ENCODE measurements at places on chromosomes 3 and 15.

DNA sequence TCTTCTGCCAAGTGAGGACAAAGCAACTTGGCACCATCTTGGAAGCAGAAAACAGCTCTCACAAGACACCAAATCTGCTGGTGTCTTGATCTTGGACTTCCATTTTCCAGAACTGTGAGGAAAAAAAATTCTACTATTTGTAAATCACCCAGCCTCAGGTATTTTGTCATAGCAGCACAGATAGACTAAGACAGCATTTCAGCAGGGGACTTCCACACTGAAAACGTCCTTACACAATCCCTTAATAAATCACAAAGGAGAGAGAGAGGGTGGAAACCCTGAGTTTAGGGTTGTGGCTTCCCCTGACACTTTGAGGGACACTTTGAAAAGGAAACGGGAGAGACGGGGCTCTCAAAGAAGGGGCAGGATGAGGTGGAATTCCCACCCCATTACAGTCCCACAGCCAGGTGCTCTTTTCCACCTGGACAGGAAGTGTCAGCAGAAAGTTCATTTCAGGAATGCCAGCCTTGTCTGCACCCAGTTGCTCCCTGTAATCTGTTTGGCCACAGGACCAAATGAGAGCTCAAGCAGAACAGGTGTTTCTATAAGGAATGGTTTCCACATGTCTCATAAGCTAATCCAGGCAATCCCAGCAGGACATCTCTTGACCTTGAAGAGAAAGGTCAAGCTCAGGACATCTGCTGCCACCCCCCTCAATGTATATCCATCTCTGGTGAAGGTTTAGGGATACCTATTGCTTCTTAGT, 51.3 kb downstream of the MYLK start:
- no peak for DNase-seq

DNA sequence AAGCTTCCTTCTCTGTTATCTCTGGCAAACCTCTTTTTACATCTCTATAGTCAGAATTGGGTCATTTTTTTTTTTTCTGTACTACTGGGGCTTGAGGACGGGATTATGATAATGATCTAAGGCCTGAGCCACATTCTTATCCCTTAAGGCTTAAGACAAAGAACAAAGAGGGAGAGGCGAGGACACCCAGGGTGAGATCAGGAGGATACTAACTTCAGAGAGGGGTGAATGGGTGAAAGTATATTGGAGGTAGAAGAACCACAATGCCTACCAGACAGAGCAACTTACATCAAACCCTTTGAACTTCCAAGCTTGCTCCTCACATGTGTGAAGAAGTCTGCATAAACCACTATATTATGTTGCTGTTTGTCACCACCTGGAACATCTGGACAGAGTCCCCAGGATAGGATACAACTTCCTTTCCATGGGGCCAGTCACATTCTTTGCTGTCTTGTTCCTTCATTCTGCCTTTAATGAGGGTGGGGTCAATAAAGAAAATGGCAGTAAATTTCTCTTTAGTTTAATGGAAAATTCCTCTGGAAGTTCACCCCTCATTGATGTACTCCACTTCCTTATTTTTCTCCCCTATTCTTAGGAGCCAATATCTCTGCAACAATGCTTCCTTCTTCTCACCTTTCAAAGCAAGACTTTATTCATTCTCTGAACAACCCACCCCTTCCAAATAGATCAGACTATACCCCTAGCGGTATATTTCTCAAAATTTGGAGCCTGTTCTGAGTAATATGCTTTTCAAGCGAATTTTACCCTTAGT, 9.1 kb upstream of the PDCD6IP start:
- no peak for DNase-seq

DNA sequence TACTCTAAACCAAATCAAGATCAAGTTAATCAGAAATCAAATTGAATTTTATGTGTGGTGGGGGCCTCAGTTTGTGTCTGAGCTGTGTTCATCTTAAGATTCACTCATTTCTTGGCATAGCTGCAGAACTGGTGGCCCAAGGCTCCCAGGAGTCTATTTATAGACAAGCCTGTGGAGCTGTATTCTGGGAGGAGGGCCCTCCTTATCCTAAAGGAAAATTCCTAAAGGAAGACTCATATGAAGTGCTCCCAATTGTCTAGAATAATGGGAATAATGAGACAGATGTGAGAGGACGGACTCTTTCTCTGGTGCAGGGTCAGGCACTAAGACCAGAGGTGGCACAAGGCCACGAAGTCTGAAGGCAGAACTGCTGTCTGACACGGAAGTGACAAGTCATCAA, 38.9 kb downstream of the C3orf85 start:
- no peak for DNase-seq

DNA sequence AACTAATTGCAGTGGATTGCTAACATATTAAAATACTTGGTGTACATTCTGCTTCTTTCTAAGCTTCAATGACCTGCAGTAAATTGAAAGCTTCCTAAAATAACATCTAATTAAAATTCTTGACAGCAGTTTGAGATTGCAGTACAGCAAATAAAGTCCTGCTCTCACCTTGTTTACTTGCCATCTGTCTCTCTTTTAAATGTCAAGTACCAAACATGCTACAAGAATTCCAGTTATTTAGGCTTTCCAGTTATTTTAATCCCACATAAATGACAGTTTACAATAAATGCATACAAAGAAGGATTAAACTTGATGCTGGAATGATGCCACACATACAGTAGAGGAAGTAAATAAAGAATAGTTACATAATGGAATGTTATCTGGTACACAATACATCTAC, 33.2 kb downstream of the CBLB start:
- DNase-seq: no peak

DNA sequence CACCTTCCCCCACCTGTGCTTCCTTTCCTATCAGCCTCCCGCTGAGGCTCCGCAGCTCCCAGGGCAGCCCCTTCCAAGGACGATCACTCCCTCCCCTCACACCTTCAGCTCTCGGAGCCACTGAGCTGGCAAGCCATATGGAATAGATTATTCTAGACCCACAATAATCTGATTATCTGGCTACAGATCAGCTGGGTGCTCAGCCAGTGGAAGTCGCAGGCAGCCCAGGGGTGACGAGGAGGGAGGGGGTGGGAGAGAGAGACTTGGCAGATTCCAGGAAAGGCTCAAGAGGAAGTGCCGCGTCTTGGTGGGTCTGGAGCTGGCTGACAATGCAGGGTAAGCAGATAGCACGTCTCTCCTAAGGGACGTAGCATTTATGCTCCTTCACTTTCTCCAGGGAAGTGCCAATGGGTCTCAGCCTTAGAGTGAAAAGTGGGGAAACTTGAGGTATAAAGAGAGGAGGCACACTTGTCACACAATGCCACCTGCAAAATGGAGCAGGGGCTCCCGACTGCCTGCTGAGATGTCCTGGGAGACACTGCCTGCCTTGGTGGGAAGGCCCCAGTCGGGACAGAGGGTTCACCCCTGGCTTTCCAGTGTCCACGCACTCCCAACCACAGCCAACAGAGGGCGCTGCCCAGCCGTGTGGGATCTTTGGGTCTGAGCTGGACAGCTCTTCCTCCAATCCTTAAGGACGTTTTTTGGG, 9.4 kb upstream of the MESP1 start:
- DNase-seq: peak; percentile 81

DNA sequence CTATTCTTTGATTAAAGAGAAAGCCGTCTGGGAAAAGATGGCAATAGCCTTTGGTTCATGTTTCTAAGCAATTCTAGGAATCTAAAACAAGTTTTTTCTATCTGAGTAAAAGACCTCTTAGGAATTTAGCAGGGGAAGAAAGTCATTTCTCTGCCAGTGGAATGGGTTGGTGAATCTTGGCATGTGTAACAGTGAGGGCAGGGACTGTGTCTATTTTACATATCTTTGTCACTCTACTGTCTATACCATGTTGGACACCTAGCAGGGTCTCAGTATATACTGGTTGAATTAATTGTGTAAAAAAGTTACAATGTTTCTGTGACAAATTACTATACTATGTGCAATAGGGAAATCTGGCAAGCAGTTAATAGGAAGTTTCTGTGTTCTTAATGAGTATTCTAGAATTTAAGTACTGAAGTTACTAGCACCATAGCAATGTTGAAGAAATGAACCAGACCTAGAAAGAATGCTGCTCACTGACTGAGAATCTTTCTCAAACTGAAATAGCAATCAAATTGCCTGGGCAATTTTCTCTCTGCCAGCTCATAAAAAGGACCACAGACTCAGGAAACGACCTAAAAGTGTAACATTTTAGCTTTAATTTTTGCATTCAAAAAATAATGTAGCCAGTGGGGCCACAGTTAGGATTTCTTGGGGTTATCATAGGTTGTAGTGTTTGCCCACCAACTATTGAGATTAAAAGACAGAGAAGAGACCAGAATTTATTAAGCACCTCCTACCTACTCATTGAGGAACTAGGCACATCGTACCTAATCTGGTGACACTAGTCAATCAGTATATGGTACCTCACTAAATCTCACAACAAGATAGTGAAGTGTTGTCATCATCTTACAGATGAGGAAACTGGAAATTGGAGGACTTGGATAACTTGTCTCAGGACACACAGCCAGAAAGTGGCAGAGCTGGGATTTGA, 56.2 kb upstream of the LEKR1 start:
- DNase-seq: no peak

DNA sequence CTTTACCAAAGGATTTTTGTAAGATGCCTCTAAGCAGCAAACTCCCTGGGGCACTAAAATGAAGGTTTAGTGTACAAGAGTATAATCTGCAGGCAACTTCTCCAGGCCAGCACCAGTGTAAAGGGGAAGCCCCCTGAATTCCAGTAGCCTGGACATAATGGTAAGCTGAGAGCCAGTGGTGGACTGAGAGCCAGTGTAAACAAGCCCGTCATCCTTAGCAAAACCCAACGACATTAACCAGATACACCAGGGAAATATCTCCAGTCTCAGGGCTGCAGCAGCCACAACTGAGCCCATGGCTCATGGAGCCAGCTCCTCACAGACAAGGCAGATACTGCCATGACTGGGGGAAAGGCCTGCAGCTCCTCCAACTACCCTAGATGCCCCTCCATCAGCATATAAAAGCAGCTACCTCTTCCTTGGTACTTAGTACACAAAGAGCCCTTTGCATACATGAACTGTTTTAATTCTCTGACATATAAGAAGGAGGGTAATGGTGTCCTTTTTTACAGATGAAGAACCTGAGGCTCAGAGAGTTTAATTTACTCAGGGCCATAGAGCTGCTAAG, 21.7 kb downstream of the PARP16 start:
- peak; percentile 88 for DNase-seq

- DNase-seq: peak; percentile 91
Measured at GRCh38 chr15:81189583-81190283, 6.9 kb upstream of the IL16 start.

All from umbilical cord (tissue), 2 donors.